ENCODE measurements at places on chromosomes 16 and 17. TPM values are rescaled to one million over a fixed set of nuclear protein-coding genes. Genes with fewer than 3 reads are reported as not detected.

Gene RRAD
- 27.6 TPM for polyA plus RNA-seq

DNA sequence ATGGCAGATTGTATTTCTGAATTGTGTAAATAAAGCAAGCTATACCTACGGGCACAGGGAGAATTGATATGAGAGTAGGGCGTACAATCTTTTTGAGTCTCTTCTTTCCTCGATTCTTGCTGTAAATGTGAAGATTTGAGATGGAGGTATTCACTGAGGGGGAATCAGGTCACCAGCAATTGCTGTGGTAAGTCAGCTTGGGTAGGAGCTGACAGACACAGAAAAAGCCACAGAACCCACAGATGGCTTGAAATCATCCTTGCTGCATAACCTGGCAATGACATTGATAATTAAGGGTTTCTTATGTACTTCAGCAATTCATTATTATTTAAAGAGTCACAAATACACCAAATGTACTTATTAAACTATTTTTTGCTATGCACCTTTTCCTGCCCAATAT, 164.2 kb downstream of the CNTNAP4 start:
- H3K27ac ChIP-seq = no peak overlapping the region
- no peaks in the 10 kb centered on the region for H3K27me3 ChIP-seq
- H3K4me3 ChIP-seq = no peak overlapping the region
- no peaks in the 10 kb centered on the region for H3K36me3 ChIP-seq

DNA sequence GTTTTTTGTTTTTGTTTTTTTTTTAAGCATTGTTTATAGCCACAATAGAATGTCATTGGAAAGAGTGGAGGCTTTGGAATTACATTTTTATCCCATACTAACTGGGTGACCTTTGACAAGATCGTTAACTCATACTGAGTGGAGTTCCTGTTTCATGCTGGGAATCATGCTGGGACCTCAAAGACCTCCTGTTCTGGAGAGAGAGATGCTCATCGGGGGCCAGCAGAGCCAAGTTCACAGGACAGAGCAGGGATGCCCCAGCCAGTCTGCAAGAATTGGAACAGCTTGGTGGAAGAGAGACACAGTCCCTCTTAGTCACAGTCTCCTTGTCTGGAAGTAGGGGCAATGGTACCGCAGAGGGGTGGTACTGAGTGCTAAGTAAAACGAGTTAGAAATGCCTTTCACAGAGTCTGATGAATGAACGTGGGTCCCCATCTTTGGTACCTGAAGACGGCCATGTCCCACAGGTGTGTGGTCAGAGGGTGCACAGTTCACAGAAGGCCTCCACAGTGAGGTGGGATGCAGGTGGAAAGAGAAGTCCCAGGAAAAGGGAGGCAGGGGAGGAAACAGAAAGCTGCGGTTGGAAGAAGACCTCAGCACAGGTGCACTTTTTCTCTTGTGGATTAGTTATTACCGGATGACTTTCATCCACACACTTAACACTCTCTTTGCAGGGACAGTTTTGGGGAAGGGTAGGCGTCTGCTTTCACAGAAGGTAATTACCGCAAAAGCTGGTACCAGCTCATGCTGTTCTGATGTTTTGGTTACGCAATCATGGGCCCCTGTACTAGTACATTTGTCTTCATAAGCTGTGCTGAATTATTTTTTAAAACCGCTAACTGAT, 147.8 kb downstream of the PRKCA start:
- no peak for DNase-seq
- no peaks in the 10 kb centered on the region for H3K36me3 ChIP-seq
- no peak overlapping the region for H3K4me3 ChIP-seq
- H3K4me1 ChIP-seq = peaks cover 15% of the 10 kb centered on the region

DNA sequence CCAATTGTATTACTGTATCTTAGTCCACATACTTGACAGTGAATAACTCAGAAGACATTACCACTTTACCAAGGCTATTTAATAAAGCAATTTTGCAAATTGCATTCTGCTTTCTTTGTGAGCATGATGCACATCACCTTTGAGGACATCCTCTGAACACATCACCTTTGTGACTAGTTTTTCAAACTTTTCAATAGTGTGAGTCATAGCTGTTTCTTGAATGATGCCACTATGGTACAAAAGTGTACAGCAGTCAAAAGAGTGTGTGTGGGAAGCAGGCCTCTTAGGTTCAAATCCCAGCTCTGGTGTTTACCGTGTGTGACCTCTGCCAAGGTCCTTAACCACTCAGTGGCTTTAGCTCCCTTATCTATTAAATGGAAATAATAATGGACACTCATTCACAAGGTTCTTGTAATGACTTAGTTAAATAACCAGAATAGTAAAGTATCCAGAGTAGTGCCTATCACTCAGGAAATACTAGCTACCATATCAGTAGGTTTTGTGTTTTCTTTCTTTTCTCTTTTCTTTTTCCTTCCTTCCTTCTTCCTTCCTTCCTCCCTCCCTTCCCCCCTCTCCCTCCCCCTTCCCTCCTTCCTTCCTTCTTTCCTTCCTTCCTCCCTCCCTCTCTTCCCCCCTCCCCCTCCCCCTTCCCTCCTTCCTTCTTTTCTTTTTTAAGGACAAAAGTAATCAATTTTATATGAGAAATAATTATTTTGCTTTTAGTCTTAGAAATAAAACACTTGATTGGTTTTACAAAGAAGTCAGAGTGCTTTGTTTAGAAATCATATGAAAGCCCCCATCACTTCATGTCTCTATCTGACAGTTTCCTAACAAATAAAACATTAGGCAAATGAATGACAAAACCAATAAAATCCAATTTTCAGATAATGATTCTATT, 178.9 kb downstream of the MYO1D start:
- H3K27ac ChIP-seq = no peak overlapping the region
- no peaks in the 10 kb centered on the region for H3K36me3 ChIP-seq
- no peaks in the 10 kb centered on the region for H3K27me3 ChIP-seq
- DNase-seq = no peak
- H3K4me1 ChIP-seq = no peaks in the 10 kb centered on the region
- H3K4me3 ChIP-seq = no peak overlapping the region

Data from hepatocyte (in vitro differentiated cells).